Suppressor macrophage treated with lipopolysaccharide for 4 hours (primary cell): ENCODE measurements at places on chromosomes 16 and 17.
A peak's percentile ranks its signal among the peaks of the same experiment; 100 is the strongest.

DNA sequence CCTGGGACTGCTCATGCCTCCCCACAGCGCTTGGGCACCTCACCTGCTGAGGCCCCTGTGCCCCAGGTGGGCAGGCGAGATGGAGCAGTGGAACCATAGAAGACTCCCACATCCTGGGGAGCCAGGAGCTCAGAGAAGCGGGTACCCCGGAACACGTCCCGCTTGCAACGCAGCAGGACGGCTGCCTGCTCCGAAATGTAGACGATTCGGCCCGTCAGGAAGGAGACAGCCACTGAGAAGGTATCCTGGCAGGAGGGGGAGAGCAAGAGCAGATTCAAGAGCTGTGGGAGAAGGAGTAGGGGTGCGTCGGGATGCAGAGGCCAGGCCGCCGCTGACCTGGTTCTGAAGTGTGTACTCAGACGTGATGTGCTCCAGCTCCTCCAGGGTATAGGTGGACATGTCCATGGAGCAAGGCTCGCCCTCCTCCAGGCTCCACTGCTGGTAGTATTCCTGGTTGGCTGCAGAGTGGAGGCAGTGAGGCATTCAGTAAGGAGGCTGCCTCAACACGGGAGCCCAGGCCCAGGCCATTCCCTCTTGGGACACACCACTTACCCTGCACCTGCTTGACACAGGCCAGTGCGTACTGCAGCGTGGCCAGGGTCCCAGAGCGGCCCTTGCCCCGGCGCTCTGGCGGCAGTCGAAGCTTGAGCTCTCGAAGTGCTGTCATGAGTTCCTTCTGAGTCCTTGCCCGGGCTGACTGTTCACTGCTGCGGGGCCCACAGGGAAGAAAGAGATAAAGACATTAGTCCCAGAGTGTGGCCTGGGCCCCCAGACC is 2.6 kb downstream of the PER1 start:
- DNase-seq, result no peak

- peak; percentile 19 for DNase-seq
These were observed 4.7 kb downstream of the SLC47A1 start for GRCh38 chr17:19538095-19539039.

- peak; percentile 32 for DNase-seq
These were observed 58.3 kb downstream of the BEAN1 start for GRCh38 chr16:66485376-66485775.

DNA sequence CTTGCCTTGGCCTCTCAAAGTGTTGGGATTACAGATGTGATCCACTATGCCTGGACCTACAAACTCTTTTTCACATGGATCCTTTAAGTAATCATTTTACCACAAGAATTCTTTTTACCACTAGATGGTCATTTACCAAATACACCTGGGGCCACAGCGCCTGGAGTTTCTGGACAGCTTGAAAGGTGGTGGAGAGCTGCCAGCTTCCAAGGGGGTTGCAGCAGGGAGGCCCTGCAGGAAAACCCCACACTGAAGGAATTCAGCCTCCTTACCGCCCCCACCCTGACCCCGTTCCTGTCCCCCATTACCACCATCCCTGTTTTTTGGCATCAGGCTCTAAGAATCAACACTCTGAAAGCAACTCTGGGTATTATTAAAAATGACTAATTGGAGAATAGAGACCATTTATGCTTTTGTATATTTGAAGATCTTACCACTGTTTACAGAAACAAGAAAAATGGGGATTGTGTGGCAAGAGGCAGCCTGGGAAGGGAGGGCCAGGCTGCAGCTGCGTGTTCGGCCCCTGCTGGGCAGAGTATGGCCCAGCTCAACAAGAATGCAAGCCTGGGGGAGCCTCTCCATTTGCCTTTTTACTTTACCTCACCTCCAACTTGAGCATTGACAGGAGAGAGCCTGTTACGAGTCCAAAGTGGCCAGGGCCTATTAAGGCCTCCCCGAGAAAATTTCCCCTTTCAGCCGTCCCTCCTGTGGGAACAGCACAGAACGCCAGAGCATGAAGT is 209.9 kb downstream of the ZFHX3 start:
- DNase-seq, result no peak

DNA sequence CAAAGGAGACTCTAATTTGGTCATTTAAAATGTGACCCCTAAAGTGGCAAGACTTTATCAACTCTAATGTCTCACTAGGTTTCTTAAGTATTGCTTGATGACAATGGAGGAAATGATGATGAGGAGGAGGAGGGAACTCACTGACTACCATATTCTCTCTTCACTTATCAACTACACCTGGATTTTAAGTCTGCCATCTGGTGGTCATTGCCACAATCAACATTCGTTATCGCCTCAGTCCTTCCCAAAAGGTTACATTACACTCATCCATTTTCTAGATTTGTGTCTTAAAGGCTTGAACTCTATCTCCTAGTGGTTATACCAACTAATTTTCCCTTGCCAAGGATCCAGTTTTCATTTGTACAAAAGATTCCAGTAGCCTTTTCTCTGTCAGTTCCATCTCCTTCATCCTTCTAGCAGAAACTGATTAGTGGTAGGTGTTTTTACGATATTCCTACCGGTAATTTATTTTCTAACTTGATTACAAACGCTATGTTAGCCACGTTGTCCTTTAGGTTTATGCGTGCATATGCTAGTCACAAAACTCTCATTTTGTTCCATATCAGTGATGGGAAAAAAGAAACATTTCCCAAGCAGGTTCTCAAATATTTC is 114.6 kb upstream of the NOG start:
- peak; percentile 28 for DNase-seq

- no peak for DNase-seq
These were observed 583.1 kb upstream of the SALL1 start for GRCh38 chr16:51734220-51734619.

DNA sequence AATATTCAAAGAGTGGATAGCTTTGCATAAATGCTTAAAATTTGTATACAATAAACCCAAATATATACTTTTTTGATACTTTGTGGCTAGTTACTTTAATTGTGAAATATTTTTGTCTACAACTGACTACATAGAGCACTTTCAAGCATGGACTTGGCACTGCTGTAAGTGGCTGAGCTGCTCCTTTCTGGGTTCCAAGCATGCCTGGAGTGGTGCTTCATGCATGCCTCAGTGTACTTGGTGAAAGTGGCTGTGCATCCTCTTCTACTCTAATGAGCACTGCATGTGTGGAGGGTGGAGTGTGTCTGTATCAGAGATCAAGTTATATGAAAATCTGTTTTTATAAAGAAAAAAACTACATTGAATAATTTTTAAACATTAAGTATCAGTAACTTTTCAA is 94.1 kb downstream of the OMG start:
- DNase-seq, result no peak

- DNase-seq, result peak; percentile 88
These were observed 948 bp downstream of the UTP18 start for GRCh38 chr17:51261024-51261963.
